D721Med (cell line): ENCODE measurements at places on chromosomes 13 and 19.
A peak's percentile ranks its signal among the peaks of the same experiment; 100 is the strongest.

- DNase-seq, result no peak
Observed at GRCh38 chr19:13699786-13700185, 64.5 kb upstream of the MRI1 start.

DNA sequence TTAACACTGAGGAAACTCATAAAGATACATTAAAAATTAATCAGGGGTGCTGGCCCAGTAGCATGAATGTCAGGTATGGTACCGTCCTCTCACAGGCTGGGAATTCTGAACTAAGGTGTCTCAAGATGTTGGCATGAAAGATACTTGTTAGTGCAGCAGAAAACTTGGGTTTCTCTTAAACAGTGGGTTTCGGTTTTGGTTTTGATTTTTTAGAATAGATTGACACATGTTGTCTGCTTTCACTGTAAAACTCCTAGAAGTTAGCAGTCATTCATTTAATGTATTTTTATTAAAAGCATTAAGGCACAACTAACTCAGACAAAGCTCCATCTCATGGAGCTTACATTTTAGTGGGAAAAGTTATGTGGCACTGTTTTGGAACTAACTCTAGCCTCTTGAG is 3.5 kb upstream of the OBI1 start:
- no peak for DNase-seq

DNA sequence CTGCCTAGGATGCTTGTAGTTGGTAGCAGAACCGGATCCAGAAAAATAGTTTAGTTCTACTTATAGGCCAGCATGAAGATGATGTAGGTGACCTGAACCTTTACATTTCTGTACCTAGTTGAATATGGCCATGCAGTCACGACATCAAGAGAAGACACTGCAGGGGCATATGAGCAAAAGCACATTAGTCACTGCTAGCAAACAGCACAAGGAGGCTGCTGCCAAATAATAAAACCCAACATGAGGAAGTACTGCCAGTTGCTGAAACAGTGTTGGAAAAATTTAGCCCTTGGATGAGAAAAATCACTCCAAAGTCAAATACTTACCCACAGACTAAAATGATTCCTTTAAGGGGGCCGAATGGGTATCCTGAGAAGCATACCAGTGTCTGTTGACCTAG is 20.8 kb downstream of the ERICH6B start:
- no peak for DNase-seq

DNA sequence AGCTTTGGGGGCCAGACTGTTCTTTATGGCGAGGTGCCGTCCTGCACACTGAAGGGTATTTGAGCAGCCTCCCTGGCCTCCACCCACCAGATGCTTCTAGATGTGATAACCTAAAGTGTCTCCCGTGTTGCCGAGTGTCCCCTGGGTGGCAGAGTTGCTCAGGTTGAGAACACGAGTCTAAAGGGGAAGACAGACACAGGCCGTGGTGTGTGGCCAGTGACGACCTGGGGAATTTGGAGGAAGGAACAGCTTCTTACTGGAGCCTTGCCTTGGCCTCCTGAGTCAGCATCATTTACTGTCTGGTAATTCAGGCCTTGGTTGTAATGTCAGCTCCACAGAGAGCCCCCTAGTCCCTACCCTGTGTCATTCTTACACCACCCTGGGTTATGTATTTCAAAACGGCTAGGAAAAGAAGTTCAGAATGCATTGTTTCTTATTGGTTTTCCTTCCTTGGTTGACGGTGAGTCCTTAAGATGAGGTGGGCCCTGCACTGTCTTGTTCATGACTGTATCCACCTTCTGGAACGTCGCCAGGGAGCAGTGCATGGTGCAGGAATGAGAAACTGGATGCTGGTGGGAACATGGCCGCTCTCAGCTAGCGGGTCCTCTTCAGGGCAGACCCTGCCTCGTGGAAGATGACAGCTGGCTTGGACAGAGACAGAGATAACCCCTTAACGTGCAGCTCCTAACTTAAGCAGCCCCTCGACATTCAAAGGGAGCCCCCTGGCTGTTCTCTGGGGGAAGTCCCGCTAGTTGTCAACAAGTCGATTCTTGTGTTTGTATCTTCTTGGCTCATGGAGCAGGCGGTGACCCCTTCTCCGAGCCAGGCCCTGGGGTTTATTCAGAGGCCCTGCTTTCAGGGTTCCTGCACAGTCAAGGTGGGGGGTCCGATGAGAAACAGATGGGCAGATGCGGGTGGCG is 7.2 kb downstream of the SIN3B start:
- no peak for DNase-seq

DNA sequence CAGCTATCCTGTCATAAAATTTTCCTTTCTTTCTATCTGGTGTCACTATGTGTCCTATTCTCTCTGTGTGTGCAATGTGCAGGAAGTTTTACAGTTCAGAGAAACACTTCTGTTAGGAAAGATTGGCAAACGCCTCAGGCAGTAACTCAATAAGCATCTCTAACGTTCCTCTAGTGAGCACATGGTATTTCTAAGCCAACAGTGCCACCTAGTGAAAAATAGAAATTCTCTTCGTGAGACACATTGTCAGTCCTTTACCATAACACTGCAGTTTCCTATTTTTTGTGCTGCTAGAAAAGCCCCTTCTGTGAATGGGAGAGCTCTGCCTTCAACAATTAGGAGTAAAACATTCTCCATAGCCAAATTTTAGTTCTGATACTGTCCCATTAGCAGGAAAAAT is 50.7 kb downstream of the ZNF723 start:
- DNase-seq, result peak; percentile 13

- DNase-seq, result no peak
Observed at GRCh38 chr13:73800011-73800410, 334.2 kb downstream of the KLF12 start.
